Liver (tissue), 10 donors: ENCODE measurements at places on chromosomes 13 and 19.

- DNase-seq, result no peak
These were observed 6.3 kb upstream of the CRTC1 start for GRCh38 chr19:18677156-18677555.

DNA sequence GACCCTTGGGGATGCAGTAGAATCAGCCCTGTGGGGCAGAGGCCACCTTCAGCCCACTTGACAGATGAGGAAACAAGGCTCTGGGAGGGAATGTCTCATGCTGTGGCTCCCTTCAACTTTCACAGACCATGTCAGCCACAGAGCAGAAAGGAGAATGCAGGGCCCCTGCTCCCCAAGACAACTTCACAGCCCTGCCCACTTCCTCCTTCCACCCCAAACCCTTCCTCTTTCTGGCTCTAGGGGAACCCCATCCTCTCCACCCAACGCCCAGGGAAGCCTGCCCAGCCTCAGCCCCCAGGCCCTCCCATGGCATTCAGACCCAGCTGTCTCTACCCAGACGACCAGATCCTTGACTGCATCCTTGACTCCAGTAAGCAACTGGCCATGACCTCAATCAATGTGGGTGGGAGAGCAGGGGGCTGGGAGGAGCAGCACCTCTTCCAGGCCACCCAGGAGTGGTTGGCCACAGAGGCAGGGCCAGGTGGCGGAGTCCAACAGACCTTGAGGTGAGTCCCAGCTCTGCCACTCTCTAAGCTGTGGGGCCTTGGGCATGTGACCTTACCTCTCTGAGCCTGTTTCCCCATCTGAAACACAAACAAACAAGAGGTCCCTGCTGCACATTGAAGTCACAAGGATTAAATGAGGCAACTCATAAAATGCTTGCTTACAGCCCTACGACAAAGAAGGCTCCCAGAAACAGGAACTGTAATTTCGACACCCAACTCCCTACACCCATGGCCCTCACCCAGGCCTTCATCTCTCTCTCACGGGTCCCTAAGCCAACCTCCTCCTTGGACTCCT, 15.8 kb downstream of the DEDD2 start:
- no peak for DNase-seq

GRCh38 chr13:113178070-113178895, 19.8 kb downstream of the PROZ start:
- no peak for DNase-seq

GRCh38 chr13:108342369-108343289, 73.1 kb downstream of the TNFSF13B start:
- DNase-seq, result no peak

DNA sequence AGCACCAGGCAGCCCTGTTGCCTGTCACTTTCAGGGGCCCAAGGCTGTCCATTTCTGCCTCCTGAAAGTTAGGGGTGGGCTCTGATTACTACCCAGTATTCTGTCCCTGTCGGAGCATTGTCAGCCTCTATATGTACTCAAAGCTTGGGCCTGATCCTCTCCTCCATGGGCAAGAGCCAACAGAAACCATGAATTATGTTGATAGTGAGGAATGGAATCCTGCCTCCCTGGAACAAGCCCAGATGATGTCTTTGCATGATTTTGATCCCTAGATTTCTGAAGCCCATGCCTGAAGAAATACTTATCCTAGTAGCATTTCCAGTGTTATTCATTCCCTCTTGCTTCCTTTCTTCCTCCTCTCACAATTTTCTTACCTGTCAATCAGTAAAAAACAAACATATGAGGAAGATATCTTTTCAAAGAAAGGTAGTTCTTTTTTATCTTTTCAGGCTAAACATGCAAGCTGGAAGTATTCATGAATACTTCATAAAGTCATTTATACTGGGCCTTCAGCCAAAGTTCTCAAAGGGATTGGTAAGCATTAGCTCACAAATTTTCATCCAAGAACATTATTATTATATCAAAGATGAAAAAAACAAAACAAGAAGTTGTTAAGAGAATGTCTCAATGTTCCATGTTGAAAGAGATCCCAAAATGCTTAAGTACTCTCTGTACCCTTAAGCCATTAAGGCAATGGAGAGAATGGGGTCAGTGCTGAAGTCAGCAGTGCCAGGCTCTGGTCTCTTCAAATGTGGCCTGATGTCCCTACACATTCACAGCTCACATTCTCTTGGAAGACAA, 171.7 kb downstream of the NHLRC3 start:
- no peak for DNase-seq

GRCh38 chr13:36453516-36453915, 21.2 kb downstream of the CCNA1 start:
- no peak for DNase-seq

GRCh38 chr19:31013384-31014020, 335.7 kb downstream of the TSHZ3 start:
- no peak for DNase-seq

DNA sequence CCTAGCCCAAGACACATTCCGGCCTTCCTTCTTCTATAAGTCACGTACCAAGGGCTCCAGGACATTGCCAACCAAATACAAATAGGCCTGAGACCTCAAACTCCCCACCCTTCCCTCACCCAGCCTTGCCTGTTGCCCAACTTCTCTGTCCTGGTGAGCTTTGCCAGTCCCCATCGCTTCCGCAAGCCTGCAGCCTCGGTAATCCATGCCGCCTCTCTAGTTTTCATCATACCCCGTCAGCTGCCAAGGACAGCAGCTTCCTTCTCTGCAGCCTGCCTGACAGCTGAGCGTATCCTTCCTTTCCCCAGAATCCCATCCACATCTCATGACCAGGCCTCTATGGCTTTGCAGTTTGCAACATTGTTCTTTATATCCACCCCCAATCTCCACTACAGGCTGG, 36.6 kb upstream of the POMP start:
- DNase-seq, result no peak

DNA sequence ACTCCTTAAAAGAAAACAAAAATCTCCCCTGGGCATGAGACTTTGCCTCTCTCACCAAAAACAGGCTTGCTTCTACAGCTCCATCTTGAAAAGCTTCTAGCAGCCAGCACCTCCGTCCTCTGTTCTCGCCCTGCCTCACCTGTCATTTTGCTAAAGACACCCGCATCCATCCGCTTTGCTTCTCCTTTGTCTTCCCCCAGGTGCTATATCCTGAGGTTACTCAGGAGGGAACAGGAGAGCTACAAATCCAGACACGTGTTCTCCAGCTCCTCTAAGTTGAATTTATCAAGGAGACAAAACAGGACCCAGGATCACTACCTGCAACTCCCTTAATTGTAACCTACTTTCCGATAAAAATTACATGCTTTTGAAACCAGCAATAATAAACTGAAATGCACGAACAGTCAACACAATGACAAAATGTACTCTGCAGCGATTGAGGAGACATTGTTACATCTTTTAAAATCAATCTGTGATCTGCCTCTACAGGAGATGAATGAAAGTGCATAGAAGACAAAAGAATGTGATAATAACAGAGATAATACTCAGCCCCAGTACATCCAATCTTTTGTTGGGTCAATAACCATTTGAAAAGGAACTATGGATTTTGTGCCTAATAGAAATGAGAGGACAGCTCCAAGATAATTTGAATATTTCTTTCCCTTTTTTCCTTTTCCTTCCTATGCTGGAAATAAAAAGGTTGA, 221.2 kb downstream of the DCLK1 start:
- DNase-seq, result no peak

GRCh38 chr19:28905996-28906395, 307.0 kb downstream of the UQCRFS1 start:
- no peak for DNase-seq

GRCh38 chr19:1087813-1088415, 7.3 kb downstream of the POLR2E start:
- no peak for DNase-seq

- no peak for DNase-seq
These were observed 50.0 kb downstream of the TNFSF11 start for GRCh38 chr13:42623916-42624315.

GRCh38 chr13:42814868-42815267, 33.5 kb downstream of the FAM216B start:
- DNase-seq, result no peak

DNA sequence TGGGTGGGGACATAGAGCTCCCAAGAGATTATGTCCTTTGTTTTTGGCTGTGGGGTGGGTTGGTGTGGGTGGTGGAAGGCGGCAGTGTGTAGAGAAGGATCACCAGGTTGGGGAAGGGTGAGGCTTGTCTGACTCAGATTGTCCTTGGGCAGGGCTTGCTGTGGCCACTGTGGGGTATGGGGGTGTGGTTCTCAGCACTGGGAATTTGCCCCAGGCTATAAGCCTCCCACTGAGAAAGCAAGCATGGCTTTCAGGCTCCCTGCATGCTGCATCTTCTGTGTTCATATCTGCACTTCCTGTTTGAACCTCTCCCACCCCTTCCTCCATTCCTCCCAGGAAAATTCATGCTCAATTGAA, 34.9 kb downstream of the DNAJC15 start:
- no peak for DNase-seq

- DNase-seq, result no peak
These were observed 5.6 kb downstream of the ZDHHC20 start for GRCh38 chr13:21453387-21454081.

DNA sequence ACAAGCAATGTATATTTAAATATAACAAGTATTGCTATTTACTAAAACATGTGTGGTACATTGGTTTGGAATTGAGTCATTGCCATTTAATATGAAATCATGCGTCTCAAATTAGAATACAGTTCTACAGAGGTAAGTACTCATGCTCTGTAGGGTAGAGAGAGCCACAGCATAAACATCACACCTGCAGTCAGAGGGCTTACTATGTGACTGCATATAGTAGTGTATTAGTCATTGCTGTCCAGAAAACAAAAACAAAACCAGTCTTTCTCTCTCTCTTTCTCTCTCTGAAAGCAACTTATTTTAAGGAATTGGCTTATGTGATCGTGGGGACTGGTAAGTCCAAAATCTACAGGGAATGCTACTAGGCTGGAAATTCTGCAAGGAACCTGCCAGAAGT, 370.3 kb downstream of the GPC5 start:
- DNase-seq, result no peak

GRCh38 chr19:51195316-51195586, 29.6 kb upstream of the CD33 start:
- no peak for DNase-seq

DNA sequence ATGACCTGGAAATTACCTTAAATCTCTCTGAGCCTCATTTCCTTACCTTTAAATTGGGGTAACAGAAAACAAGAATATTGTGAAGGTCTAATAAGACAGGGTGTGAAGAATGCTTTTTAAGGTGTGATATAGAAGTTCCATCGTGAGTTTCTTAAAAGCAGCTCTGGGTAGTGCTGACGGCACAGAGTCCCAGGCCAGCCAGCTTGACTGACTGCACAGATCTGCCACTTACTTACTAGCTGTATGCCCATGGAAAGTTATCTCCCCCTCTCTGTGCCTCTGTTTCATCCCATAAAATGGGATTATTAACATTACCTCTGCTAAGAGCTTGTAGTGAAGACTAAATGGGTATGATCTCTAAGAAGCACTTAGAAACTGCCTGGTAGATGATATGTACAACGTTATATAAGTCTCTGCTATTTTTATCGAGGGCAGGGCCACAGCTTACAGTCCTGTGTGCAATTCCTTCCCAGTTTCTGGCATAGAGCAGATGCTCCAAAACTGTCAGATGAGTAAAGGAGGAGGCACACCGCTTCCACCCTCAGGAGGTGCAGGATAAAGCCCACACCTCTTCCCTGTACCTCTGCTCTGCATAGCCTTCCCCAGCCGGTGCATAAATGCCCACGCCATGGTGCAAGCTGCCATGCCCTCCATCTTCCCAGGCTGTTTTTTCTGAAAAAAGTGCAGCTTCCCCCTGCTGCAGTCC, 99.6 kb downstream of the MBNL2 start:
- DNase-seq, result no peak

DNA sequence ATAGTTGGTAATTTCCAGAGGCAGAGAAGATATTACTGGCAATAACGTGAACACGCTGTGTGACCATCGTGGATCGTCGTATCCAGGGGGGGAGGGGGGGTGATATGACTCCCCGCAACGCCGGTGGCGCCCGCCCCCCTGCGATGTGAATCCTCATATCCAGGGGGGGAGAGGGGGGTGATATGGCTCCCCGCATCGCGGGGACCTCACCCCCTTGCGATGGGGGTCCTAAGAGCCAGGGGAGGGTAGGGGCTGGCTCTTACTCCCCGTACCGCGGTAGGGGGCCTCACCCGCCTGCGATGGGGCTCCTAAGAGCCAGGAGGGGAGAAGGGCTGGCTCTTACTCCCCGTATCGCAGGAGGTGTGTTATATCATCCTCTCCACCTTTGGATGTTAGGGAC, 31.3 kb upstream of the RGCC start:
- DNase-seq, result no peak

GRCh38 chr13:98937911-98938381, 39.9 kb downstream of the DOCK9 start:
- DNase-seq, result no peak

- no peak for DNase-seq
These were observed 22.1 kb downstream of the UPF1 start for GRCh38 chr19:18853755-18854427.

GRCh38 chr13:93714171-93714570, 487.6 kb downstream of the GPC6 start:
- DNase-seq, result no peak

- no peak for DNase-seq
These were observed 9.0 kb upstream of the TBXA2R start for GRCh38 chr19:3615524-3616135.

DNA sequence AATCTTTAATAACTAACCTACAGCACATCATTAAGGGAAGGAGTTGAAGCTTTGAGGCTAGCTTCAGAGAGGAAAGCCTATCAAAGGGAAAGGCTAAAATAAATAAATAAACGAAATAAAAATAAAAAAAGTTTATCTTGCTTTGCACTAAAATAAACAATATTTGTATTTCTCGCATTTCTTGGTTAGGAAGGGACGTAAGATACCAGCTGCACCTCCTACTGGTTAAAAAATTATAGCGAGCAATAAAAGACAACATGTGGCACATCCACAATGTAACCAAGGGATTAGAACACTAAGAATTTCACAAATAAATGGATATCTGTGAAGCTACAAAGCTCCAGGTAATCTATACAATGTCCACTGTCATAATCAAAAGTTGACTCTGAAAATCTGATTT, 194.5 kb downstream of the DACH1 start:
- no peak for DNase-seq

DNA sequence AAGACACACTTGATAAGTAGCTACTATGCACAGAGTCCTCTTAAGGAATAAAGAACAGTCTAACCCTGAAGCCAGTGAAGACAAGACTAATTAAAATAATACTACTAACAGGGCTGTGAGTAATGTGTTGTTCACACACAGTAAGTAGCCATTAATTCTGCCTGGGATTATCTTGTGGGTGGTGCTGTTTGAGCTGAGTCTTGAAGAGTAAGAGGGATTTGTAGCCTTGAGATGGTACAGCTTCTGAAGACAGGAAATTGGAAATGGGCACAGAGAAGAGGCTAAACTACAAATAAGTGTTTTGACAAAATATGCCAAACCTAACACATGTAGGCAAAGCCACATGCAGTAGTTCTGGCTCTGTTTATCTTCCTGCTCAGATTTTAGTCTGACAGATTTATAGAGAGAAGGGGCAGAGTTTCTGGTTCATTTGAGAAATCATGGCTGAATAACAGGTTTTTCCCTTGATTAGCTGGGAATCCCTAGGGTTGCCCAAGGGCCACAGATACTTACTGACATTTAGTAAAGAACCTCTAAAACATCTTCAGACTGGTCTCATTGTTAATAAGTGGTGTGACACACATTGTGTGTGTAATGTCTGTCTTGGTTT, 38.0 kb downstream of the ITGBL1 start:
- no peak for DNase-seq

GRCh38 chr19:4541114-4541805, 1.4 kb upstream of the LRG1 start:
- no peak for DNase-seq
